Immature natural killer cell (primary cell): ENCODE measurements at places on chromosomes 5 and 9. TPM values are rescaled to one million over a fixed set of nuclear protein-coding genes. Genes with fewer than 3 reads are reported as not detected.

FOXD4 gene
- polyA plus RNA-seq, result not detected

CERCAM gene
- 20.7 TPM for polyA plus RNA-seq

SPATA31D4 gene
- not detected for polyA plus RNA-seq

IFNA21 gene
- not detected for polyA plus RNA-seq

FAM169A gene
- 13.8 TPM for polyA plus RNA-seq

ZDHHC11 gene
- polyA plus RNA-seq, result not detected
